Breast epithelium (tissue), 4 donors: ENCODE measurements at places on chromosomes 4 and X. TPM values are rescaled to one million over a fixed set of nuclear protein-coding genes. Genes with fewer than 3 reads are reported as not detected.

Gene CTAG1A
- not detected for total RNA-seq

Gene FRMPD4
- under 0.01 TPM for total RNA-seq

Gene KIF4A
- total RNA-seq = 0.33 TPM

Gene DTHD1
- 0.33 TPM for total RNA-seq

DNA sequence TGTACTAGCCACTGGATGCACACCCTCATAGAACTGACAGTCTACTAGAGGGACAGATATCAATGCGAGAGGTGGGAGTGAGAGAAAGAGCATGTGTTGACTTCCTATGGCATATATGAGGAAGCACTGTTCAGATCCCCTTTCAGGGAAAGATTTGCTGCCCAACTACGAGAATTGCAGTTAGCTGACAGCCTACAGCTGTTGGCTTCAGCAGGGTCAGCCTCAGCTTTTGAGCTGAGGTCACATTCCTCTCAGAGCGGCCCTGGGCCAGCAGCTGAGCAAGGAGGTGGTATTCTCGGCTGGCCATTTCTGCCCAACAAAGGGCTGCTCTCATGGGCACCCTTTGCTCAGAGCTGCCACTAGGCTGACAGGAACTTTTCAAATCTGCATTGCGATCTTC lies 580.2 kb downstream of the MID1IP1 start:
- no peaks in the 10 kb centered on the region for H3K27me3 ChIP-seq
- no peak overlapping the region for H3K27ac ChIP-seq
- H3K4me1 ChIP-seq = no peaks in the 10 kb centered on the region

- no peaks in the 10 kb centered on the region for H3K36me3 ChIP-seq
- H3K4me3 ChIP-seq = no peak overlapping the region
- no peaks in the 10 kb centered on the region for H3K4me1 ChIP-seq
These were observed 51.2 kb downstream of the TMPRSS11E start for GRCh38 chr4:68498413-68499007.

GRCh38 chr4:186832906-186833305 lies 109.2 kb upstream of the FAT1 start:
- no peaks in the 10 kb centered on the region for H3K4me1 ChIP-seq
- no peak for DNase-seq
- H3K27ac ChIP-seq = no peak overlapping the region

DNA sequence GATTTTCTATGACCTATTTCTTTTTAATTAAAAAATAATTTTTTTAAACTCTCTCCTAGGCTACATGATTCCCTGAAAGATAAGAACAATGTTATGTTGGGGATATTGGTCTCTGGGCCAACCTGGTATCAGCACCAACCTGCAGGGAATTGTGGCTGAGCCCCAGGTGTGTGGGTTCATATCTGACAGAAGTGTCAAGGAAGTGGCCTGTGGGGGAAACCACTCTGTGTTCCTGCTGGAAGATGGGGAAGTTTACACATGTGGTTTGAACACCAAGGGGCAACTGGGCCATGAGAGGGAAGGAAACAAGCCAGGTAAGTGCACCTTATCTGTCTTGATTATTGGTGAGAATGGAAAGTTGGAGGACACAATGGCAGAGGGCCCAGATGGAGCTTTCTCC lies 13.5 kb downstream of the HERC3 start:
- no peaks in the 10 kb centered on the region for H3K27me3 ChIP-seq
- H3K4me3 ChIP-seq = no peak overlapping the region
- no peak overlapping the region for H3K27ac ChIP-seq
- H3K4me1 ChIP-seq = peaks cover under 1% of the 10 kb centered on the region
- DNase-seq = no peak

- H3K27ac ChIP-seq = no peak overlapping the region
- no peaks in the 10 kb centered on the region for H3K4me1 ChIP-seq
- H3K27me3 ChIP-seq = no peaks in the 10 kb centered on the region
These were observed 1216.5 kb downstream of the RAPGEF2 start for GRCh38 chr4:160319221-160319867.

DNA sequence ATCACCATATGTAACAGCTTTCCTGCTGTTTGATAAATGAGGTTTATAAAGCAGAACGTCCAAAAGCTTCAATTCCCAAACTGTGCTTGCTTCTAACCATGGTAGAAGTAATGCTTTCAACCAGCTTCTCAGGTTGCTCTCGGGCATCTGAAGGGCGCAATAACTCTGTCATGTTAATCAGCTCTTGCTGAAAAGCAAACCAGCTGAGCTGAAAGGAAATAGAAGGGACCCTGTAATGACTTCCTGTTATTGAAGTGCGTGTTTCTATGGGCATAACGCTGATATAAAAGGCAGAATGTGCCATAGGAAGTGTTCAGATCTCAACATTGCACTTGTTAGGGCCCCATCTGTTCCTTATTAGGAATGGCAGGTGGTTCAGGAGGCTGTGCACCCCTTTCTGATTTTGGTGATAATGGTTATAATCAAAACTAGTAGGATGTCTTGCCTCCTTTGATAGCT lies 21.2 kb downstream of the HERC3 start:
- peaks cover 10% of the 10 kb centered on the region for H3K4me1 ChIP-seq
- H3K27ac ChIP-seq = peak overlapping the region; percentile 30
- H3K27me3 ChIP-seq = no peaks in the 10 kb centered on the region
- no peak overlapping the region for H3K4me3 ChIP-seq

GRCh38 chrX:1928805-1929204 lies 313.9 kb downstream of the ASMT start:
- H3K27me3 ChIP-seq = no peaks in the 10 kb centered on the region
- no peak overlapping the region for H3K4me3 ChIP-seq
- no peaks in the 10 kb centered on the region for H3K36me3 ChIP-seq
- no peak overlapping the region for H3K27ac ChIP-seq
- H3K4me1 ChIP-seq = no peaks in the 10 kb centered on the region

DNA sequence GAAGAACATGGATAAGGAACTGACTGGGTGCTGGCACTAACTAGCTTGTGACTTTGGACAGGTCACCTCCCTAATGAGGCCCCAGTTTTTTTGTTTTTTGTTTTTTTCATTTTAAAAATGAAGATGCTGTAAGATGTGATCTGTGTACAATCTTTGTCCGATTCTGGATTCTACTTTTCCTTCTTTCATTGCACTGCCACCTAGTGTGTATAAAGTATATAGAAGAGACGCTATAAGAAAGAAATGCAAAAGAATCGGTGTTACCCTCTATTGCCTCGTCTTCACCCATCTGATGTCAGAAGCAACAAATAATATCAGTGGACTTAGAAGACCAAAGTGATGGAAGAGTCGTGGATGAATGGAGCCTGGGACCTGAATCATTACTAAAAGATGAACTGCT lies 58.6 kb upstream of the P2RY10 start:
- no peak for DNase-seq
- no peaks in the 10 kb centered on the region for H3K36me3 ChIP-seq
- H3K27me3 ChIP-seq = peaks cover 4% of the 10 kb centered on the region
- no peak overlapping the region for H3K4me3 ChIP-seq
- H3K27ac ChIP-seq = no peak overlapping the region
- H3K4me1 ChIP-seq = no peaks in the 10 kb centered on the region

DNA sequence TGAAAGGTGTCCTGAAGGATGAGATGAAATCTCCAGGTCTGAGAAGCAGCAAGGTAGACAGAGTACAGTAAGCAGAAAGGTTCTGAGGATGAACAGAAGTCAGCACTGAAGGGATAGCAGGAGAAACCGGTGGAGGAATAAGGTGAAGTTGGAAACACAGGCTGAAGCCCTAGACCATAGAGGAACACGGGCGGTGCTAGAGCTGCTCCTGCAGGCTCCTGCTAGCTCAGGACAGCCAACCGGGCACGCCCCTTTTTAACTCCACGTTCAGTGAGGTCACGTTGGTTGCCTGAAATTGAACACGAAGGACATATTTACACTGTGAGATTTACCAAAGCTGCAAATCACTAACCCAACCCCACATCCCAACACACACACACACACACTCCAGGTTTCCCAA lies 1886.4 kb upstream of the AGA start:
- H3K27me3 ChIP-seq = no peaks in the 10 kb centered on the region
- H3K4me3 ChIP-seq = no peak overlapping the region
- no peak overlapping the region for H3K27ac ChIP-seq
- no peaks in the 10 kb centered on the region for H3K36me3 ChIP-seq

DNA sequence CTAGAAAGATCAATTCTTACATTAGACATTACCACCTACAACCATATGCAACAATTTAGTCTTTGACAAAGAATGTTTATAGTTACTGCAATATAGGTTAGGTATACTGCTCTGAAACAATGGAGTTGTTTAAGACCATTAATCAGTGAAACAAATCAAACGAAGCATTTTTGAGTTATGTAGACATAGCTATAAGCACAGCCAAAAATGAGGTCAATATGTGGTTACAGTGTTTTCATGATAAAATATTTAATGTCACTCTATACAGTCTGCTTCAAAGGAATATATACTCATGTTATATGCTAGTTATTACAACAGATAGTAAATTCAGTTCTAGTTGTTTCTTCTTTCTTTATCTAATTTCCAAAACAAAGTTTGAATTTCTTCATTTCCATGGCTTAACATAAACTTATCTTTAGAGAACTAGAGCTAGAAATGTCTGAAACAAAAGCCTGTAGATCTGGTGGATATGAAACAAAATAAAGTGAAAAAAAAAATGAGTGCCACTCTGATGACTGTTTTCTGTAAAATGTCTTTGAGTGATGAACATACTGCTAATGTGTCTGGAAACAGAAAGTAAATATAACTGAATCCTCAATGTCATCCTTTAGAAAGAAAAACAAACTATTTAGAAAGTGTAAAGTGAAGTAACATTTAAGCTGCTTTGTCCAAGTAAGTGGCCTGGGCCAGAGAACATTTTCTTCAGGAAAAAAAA lies 809.0 kb downstream of the FAT4 start:
- no peak for DNase-seq
- peaks cover 3% of the 10 kb centered on the region for H3K36me3 ChIP-seq
- H3K27ac ChIP-seq = no peak overlapping the region
- H3K27me3 ChIP-seq = no peaks in the 10 kb centered on the region
- H3K4me1 ChIP-seq = no peaks in the 10 kb centered on the region
- no peak overlapping the region for H3K4me3 ChIP-seq

- no peak overlapping the region for H3K4me3 ChIP-seq
- no peaks in the 10 kb centered on the region for H3K4me1 ChIP-seq
- no peaks in the 10 kb centered on the region for H3K36me3 ChIP-seq
- DNase-seq = no peak
- H3K27me3 ChIP-seq = no peaks in the 10 kb centered on the region
These were observed 19.9 kb downstream of the MAGT1 start for GRCh38 chrX:77875372-77875771.

DNA sequence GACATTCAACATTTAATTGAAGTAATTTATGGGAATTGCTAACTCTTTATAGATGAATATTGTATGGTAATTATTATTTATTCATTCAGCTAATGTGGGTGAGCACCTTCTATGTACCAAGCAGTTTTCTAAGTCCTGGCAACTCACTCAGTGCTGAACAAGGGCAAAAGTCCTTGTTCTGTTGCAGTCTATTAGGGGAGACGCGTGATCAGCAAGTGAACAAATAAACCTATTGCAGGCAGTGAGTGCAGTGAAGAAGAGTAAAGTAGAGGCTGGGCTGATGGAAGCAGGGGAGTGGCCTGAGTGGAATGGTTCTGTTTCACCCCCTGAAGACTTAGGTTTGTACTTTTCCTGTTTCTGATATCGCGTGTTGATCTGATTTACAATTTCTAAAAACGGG lies 214.3 kb downstream of the RAPGEF2 start:
- H3K4me1 ChIP-seq = no peaks in the 10 kb centered on the region
- H3K27me3 ChIP-seq = no peaks in the 10 kb centered on the region
- no peak overlapping the region for H3K27ac ChIP-seq
- H3K4me3 ChIP-seq = no peak overlapping the region
- no peak for DNase-seq
